ENCODE measurements at places on chromosomes 16 and 17.

GRCh38 chr17:70230850-70231640 is 61.7 kb downstream of the KCNJ2 start:
- DNase-seq, result no peak

GRCh38 chr17:1123393-1123831 is 56.4 kb downstream of the ABR start:
- DNase-seq, result no peak

- DNase-seq, result no peak
These were observed 4.4 kb downstream of the G6PC3 start for GRCh38 chr17:44074911-44075285.

DNA sequence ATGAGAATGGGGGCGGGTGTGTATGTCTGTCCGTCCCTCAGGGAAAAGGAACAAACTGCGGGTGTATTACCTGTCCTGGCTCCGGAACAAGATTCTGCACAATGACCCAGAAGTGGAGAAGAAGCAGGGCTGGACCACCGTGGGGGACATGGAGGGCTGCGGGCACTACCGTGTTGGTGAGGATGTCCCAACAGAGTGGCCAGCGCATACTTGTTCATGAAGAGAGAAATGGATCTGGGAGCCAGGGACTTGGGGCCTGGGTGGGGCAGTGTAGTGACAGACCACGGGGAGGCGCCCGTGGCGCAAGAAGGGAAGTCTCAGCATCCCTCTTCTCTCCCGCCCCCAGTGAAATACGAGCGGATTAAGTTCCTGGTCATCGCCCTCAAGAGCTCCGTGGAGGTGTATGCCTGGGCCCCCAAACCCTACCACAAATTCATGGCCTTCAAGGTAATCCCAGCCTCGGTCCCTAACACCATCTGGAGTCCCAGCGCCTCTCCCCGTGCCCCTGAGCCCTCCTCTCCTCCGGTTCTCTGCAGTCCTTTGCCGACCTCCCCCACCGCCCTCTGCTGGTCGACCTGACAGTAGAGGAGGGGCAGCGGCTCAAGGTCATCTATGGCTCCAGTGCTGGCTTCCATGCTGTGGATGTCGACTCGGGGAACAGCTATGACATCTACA is 3.5 kb upstream of the C17orf107 start:
- no peak for DNase-seq

GRCh38 chr16:47016700-47017133 is 43.2 kb upstream of the DNAJA2 start:
- DNase-seq, result peak; percentile 17

DNA sequence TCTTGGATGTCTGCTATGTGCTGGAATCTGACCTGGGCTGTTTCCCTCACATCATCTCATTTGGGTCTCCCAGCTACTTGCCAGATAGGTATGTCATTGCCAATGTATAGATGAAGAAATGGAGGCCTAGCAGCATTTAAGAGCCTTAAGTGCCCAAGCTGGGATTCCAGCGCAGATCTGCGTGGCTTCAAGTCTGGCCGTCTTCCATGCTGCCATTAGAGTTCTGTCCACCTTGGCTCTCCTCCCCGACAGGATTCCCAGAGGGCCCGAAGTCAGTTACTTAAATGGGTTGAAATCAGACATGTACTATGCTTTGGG is 33.0 kb upstream of the CCR7 start:
- DNase-seq, result no peak

DNA sequence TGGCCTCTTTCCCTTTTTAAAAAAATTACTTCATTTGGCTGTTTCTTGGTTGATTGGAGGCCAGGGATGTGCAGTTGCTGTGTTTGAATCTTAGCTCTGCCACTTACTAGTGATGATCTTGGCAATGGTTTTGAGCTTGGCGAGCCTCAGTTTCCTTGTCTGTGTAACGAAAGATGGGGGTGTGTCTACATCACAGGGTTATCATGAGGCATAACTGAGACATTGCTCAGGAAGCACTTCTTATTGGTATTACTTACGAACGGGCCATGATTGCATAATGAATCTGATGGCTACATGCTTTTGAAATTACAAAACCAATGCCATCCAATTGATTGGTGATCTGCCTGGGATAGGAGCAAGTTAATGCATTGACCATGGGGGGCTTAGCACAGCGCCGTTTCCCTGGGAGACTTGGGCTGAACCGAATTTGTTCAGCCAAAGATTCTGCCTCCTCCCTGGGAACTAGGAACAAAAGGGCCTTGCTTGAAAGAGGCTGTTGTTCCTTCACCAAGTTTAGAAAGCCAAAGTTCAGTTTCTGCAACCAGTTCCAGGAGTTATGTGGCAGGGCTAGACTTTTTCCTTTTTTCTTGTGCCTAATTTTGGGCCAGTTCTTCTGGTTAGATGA is 21.9 kb downstream of the CMIP start:
- no peak for DNase-seq

DNA sequence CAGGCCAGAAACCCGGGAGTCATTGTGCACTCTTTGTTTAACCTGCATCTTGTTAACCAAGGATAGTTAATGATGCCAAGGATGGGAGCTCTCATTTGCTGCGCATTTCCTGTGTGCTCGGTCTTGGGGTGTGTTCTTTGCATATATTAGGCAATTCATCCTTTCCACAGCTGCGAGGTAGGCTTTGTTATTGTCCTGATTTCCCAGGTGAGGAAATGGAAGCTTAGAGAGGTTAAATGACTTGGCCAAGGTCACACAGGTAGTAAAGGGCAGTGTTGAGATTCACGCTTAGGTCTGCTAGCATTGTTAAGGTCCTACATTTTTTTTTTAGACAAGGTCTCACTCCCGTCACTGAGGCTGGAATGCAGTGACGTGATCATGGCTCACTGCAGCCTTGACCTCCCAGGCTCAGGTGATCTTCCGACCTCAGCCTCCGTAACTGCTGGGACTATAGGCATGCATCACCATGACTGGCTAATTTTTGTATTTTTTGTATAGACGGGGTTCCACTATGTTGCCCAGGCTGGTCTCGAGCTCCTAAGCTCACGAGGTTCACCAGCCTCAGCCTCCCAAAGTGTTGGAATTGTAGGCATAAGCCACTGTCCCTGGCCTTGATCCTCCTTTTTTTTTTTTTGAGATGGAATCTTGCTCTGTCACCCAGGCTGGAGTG is 5.0 kb upstream of the LRRC75A start:
- no peak for DNase-seq

DNA sequence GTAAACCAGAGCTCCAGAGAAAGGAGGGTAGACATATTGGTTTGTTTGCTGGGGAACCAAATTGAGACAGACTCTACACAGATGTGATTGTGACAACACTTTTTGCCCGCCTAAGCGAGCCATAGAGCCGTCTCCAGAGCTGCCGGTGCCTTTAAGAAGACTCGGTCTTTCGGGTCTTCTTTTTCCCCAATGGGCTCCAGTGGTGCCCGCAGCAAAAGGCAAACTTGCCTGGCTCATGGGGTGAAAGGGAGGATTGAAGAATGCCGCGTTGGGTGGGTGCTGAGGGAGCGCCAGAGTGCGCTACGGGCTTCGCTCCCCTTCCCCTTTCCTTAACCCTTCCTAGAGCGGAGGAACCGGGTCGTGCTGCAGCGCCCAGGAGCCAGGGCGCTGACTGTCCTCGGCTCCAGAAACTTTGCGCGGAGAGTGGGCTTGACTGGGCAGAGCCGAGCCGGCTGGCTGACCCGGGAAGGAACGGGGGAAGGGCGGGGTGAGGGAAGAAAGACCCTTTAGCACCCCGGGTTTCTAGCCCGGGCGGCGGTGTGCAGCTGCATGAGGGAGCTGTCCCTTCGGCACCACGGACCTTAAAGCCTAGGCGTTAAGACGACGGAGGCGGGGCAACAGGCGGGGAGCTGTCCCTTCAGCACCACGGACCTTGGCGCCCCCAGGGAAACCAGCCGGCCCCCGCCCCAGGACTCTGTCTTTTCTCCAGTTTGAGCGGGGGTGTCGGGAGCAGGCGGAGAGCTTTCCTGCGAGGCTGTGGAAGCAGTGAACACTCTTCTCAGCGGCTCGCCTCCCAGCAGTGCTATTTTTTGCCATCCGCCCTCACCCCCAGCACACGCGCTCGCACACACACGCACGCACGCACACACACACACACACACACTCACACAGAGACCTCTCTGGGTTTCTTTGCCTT is at the start of gene CACNG3:
Gene CACNG3 (plus strand): TSS at position 880 of the 916 bp plus-strand sequence. CDS start 420 bp downstream, outside the sequence.
- DNase-seq, result peak; percentile 75

GRCh38 chr17:80526116-80526910 is 18.3 kb upstream of the RPTOR start:
- DNase-seq, result no peak

GRCh38 chr17:60920107-60920506 is 242.5 kb downstream of the BCAS3 start:
- DNase-seq, result no peak

GRCh38 chr17:6910987-6911603 is 79.6 kb upstream of the TEKT1 start:
- no peak for DNase-seq

- DNase-seq, result no peak
These were observed 88.9 kb upstream of the ATF7IP2 start for GRCh38 chr16:10296956-10297340.

DNA sequence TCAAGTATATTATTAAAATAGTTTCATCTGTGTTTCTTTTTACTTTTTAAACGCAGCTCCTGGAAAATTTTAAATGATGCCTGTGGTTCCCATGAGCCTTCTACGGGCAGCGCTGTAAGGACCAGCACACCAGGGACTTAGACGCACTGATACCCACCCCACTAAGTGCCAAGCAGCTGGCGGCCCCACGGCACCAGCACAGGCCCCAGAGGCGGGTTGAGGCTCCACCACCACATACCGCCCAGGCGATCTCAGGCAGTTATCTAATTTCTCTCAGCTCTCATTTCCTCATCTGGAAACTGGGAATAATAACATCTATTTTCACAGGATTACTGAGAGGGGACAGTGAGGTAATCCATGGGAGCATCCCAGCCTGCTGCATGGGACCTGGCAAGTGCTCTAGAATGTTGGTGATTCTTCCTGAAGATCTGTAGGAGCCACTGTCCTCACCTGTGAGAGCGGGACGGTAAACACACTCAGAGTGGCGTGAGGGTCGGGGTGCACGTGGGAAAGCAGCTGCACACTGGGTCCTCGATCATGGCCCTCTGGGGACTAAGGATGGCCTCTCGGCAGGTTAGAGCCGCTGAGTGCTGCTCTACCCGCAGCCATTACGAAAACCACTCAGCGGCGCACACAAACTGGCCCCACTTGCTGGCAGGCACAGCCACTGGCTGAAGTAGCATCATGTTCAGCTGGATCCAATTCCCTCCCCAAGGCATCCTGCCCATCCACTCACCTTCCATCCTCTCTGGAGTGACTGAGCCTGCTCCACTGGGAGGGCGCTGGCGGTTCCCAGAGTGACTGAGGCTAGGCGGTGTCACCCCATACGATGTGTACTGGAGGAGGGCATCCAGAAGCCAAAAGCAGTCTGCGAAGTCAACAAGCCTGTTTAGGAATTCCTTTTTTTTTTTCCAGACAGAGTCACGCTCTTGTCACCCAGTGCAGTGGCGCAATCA is 17.6 kb upstream of the SLC38A8 start:
- DNase-seq, result no peak

- DNase-seq, result no peak
These were observed 729 bp downstream of the LONP2 start for GRCh38 chr16:48244863-48245195.

DNA sequence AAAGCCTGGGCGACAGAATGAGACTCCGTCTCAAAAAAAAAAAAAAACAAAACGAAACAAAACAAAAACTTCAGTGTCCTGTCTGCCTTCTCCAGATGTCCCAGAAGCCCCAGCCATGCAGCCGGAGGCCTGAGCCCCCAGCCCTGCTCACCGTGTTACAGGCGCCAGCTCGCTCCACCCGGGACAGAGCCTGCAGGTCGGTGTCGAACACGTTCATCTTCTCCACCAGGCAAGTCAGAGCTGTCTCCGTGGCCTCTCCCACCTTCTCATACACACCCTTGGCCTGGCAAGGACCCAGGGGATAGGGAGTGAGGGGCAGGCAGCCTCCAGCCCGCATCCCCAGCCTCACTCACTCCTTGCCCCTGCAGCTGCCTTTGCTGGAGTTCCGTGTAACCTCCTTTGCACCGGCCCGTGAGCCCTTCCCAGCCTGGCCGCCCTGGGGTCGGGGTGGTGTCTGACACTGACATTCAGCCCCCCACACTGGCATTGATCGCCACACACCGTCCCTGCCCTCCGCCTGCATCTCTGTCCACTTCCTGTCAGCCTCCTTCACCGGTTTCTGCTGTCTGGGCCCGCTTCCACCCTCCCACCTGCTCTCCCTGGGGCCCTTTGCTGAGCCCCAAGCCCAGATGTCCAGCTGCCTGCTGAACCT is 20.9 kb downstream of the ATP2A3 start:
- no peak for DNase-seq

DNA sequence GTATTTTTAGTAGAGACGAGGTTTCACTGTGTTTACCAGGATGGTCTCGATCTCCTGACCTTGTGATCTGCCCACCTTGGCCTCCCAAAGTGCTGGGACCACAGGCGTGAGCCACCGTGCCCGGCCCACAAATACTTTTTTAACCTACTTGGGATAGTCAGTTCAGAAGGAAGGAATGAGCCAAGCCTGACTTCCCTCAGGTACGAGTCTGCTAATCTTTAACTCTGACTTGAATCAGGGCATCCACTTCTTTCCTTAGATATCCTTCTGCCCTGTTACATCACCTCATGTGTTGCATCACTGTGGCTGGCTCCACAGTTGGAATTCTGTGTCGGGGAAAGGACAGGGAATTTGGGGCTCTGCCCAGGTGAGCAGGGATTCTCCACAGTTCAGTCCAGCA is 120.8 kb downstream of the MSI2 start:
- DNase-seq, result no peak

- DNase-seq, result no peak
These were observed 10.4 kb upstream of the GLG1 start for GRCh38 chr16:74617206-74617788.

DNA sequence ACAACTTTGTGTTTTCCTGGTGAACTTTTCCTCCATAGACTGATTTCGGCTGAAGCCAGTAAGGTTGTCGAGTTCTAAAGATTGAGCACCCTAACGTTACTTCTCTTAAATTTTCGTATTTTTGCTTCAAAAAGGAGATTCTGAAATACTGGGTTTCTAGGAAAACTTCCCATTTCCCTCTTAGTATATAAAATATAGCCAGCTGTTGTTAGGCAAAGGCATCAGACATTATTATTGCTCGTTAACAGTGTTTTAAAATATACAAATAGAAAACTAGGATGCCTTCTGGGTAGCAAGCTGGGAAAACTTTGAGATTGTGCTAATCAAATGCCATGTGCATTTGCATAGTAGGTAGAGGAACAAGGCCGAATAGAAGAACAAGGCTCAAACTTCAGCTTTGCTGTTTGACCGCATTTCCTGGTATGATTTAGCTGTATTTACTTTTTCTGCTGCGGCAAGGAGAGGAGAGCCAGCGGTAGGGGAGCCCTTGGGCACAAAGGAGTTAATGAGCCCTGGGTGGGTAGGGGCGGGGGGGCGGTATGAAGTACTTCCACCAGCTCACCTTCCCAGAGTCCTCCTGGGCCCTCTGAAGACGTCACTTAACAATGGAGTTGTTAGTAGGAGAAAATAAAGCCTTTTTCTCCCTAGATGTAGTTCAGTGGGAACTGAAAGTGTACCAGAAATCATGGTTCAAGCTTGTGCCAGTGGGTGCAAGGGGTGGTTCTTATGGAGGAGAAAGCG is 151.9 kb downstream of the MSI2 start:
- peak; percentile 28 for DNase-seq

DNA sequence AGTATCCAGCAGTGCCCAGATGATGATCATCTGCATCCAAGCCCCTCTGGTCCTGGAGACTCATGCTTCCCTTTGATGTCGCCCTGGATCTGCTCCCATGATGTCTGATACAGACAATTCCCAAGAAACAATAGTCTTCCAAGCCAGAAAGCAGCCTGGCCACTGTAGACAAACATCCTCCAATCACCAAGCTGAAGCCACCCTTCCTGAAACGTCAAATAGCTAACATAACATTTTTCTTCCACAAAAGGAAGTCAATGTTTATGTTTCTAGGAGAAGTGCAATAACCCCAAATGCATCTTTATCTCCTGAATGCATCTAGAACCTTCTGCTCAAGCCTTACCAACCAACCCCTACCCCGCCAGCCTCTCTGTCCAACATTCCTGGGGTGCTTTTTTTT is 1.2 kb upstream of the DPEP2 start:
- DNase-seq, result no peak
